OCI-LY7 (cell line): ENCODE measurements at places on chromosomes 2 and 18. TPM values are rescaled to one million over a fixed set of nuclear protein-coding genes. Genes with fewer than 3 reads are reported as not detected.

- DNase-seq = no peak
These were observed 230.8 kb downstream of the ANAPC1 start for GRCh38 chr2:111653103-111653624.

DNA sequence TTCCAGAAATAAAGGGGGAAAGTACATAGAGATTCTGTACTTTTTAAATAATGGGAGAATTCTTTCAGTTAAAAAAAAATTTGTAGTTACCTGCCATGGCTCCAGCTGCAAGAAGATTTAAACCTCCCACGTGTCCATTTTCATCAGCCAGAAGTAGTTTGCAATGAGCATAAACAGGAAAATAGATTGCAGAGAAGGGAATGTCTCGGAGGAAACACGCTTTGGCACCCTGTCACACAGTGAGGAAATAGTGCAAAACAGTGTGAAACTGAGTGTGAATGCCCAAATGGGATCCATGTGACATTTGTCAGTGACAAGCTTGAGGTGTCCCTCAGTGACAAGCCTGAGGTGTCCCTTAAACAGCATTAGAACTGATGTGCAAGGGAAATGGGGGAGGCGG, 102.7 kb downstream of the SLC25A12 start:
- no peak for DNase-seq

ADAM23 gene
- total RNA-seq = 0.18 and 0.53 TPM in 2 replicates

DNA sequence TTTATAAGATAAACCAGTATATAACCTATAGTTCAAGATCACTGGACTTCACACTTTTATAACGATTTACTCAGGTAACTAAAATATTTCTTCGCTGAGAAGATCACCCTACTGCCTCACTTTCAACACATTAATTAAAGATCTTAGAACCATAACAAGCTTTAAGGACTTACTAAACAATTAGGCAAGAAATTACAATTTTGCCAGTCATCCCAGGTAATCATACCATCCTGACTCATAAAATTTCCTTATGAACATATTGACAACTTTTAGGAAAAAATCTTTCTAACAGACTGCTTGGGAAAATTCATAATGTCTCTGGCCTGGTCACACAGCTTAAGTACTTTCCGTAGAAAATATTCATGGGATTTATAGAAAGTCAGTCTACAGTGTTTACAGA, 223.2 kb downstream of the NRXN1 start:
- no peak for DNase-seq

DNA sequence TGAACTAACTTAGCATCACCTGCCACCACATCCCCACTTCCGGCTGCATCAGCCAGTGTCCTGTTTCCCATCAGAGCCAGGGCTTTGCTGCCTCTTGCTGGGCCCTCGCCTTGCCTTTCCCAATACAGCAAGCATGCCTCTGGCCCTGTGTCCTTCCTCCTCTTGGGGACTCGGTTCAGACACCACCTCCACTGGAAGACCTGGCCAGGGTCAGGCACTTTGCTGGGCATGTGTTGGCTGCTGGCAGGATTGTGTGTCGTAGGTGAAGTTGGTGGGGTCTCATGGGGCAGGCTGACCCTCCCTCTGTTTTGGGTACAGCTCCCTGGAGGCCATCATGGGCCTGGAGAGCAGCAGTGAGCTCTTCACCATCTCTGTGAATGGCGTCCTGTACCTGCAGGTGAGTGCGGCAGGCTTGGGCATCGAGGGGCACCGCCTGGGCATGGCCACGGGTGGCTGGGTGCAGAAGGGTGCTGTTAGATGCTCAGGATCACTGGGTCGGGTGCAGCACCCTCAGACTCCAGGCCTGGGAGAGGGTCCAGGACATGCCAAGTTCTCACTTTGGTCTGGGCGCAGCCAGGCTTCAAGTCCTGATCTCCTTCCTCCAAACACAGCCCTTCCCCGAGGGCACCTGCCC, 6.6 kb downstream of the ERFE start:
- no peak for DNase-seq

- DNase-seq = no peak
These were observed 676.7 kb upstream of the POU3F3 start for GRCh38 chr2:104177179-104177578.

- DNase-seq = no peak
These were observed 68.5 kb downstream of the SPIRE1 start for GRCh38 chr18:12589448-12589847.

GRCh38 chr2:84652431-84652830, 136.1 kb downstream of the DNAH6 start:
- DNase-seq = no peak

GRCh38 chr2:11967946-11968465, 221.6 kb downstream of the LPIN1 start:
- no peak for DNase-seq

DNA sequence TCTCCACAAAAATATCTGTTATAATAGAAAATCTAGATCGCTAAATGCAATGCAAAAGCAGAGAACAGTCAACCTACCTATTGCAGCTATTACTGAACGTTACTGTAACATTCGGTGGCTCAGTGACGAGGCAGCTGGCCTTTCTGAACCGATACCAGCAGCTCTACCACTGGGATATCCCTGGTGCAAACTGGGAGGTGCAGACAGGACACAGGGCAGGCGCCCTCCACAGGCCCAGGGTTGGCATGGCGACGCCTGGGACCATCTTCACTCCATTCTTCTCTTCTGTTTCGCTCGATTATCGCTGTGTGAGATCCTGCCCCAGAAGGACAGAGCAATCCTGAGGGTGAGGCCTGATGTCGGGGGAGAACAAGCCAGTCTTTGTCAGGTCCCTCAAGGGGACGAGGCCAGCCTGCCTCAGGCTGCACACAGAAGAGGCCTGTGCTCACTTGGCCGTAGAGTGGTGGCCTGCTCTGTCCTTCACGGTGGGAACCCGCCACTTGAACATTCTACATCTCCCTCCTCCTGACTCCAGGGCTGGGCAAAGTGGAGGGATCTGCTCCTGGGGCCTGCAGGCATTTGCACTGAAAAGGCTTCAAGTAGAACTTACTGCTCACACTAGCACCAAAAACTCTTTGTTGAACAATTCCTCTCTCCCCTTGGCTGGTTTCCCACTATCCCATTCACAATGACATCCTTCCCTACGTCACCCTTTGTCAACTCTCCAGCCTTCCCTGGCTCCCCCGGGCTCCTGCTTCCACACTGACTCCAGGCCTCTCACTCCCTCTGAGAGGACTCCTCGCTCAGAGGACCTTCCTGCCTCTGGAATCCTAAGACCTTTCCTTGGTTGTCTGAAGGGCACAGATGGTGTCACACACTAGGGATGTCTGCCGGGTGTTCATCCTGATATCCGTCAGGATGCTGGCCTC, 49.7 kb downstream of the CYRIA start:
- no peak for DNase-seq

GRCh38 chr2:64696636-64697035, 42.9 kb upstream of the SERTAD2 start:
- no peak for DNase-seq

SCN7A gene
- not detected in 2 replicates for total RNA-seq

GRCh38 chr2:204665207-204665606, 119.9 kb downstream of the PARD3B start:
- DNase-seq = no peak

DNA sequence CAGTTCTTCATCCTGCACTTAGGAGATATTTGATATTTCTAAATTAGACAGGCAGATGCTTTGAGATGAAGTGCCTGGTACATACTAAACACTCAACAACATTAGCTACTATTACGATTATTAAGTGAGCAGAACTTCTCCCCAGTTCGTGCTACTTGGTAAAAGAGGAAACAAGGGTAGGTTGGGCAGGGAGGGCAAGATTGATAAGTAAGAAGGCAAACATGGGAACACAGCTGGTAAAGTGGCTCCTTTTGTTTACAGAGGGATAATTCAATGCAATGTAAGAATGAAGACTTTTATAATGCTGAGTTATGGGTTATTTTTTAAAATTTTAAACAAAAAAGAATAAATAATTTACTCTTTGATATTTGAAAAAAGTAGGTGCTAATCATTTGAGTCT, 15.9 kb upstream of the WIPF1 start:
- DNase-seq = no peak

GRCh38 chr18:54479365-54479764, 111.7 kb upstream of the DYNAP start:
- no peak for DNase-seq

DNA sequence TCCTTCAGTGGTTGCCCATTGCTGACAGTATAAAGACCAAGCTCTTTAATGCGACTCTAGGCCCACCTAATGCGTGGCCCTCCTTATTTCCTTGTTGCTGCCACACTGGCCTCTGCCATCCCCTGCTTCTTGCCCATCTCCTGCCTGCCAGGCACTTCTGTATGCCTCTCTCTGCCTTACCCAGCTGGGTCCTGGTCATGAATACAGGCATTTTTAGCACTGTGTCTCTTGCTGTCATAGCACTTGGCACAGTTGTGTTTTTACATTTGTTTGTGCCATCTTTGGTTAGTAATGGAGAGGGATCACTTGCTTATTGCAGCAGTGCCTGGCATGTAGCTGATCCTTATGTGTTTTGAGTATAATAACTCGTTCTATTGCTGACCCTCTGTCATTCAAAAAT, 38.7 kb downstream of the MAP4K4 start:
- DNase-seq = no peak

GRCh38 chr18:12333506-12334290, 25.7 kb downstream of the TUBB6 start:
- no peak for DNase-seq

- DNase-seq = no peak
These were observed 283.9 kb downstream of the ALPK2 start for GRCh38 chr18:58344861-58345463.

DNA sequence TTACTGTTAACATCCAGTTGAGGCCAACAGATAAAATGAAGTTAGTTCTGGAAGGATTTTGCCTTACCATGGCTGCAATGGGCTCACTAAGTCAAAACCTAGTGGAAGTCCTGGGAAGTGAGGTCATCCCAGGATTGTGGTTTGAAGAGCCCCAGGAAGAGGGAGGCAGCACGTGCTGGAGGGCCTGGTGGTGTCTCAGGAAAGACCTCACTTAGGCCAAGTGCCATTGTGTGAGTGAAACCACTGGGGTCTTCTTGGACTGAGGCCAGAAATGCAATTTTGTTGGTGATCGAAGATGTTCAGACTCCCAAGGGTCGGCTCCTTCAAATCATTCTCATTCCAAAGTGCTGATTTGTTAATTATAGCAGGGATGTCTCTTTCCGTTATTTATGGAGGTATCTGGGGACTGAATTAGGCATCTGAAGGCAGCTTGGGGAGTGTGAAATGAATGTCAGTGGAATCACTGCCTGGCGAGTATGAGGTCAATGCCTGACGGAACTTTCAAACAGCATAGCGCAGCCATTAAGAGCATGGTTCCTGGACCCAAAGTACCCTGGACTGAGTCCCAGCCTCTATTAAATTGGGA, 60.0 kb downstream of the IL1R2 start:
- DNase-seq = no peak

DNA sequence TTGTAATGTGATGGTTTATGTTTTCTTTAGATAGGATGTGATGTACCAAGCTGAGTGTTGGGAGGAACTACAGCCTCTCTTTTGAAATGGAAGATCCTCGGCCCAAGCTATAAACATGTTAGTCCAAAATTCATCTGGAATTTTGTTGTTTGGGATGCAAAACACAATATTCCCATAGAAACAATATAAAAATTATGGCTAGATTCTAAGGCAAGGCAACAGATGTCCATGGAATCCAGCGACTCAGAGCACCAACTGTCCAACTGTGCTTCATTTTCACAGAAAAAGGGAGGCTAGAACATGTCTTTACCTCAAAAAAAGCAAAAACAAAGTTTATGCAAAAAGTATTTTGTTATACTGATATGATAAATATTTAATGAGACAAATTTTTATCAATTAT, 52.4 kb upstream of the ATP8B1 start:
- no peak for DNase-seq

DNA sequence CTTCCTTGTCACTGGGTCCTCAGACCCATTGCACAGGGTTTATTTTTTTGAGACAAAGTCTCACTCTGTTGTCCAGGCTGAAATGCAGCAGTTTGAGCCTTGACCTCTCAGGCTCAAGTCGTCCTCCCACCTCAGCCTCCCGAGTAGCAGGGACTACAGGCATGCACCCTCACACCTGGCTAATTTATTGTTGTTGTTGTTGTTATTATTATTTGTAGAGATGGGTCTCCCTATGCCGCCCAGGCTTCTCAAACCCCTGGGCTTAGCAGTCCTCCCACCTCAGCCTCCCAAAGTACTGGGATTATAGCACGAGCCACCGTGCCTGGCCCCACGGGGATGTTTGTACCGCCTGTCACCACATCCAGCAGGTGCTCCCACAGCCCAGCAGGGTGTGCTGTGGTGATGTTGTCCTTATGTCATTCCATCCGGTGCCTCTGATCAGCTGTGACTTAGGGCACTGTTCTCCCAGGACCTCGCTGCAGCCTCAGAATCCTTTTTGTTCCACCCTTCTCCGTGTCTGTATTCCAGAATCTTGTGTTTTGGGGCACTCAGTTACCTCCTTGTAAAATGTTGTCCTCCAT, 182.3 kb downstream of the INO80D start:
- peak; percentile 39 for DNase-seq

DNA sequence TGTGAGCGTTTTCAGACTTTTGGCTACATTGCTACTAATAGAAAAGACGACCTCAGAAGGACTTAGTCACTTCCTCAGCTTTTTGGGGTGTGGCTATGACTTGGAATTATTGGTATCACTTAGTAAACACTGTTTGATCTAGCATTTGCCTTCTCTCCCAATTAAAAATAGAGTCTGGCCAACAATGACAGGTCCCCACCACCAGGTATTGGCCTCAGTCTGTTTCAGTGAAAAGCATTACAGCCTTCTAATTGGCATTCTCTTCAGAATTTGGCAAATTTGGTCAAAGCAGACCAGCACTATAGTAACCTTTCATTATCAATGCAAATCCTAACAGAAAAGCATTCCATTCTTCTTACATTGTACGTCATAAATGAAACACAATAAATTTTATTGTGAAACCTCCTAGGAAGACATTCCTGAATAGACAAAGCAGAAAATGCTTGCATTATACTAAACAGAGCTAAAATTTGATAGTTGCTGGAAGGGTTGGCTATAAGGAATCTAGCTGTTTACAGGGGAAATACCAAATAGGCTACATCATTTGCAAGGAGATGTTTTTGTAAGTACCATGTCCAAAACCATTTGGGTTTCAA, 613.9 kb downstream of the IRS1 start:
- DNase-seq = no peak

- DNase-seq = no peak
These were observed 173.7 kb downstream of the ZEB2 start for GRCh38 chr2:144346229-144346628.
